Dermis blood vessel endothelial cell (primary cell): ENCODE measurements at places on chromosomes 5 and 9.
A peak's percentile ranks its signal among the peaks of the same experiment; 100 is the strongest.

DNA sequence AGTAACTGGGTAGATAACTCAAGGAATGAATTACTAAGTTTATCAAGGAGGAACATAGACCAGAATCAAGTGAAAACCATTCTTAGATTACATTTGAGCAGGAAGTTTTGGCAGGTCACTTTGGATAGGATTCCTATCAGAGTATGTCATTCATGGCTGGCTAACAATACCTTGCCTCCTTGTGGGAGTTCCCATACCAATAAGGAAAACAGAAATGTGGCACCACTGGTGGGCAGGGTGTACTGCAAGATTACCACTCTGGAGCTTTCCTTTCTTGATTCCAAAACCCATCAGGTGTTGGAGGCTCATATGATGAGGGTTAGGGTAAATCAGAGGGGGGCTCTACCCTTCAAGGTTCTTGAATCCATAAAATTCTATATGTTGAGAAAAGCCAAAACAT is 18.6 kb upstream of the SPATA31D1 start:
- DNase-seq, result no peak

GRCh38 chr9:78592811-78593210 is 295.9 kb downstream of the PSAT1 start:
- no peak for DNase-seq

DNA sequence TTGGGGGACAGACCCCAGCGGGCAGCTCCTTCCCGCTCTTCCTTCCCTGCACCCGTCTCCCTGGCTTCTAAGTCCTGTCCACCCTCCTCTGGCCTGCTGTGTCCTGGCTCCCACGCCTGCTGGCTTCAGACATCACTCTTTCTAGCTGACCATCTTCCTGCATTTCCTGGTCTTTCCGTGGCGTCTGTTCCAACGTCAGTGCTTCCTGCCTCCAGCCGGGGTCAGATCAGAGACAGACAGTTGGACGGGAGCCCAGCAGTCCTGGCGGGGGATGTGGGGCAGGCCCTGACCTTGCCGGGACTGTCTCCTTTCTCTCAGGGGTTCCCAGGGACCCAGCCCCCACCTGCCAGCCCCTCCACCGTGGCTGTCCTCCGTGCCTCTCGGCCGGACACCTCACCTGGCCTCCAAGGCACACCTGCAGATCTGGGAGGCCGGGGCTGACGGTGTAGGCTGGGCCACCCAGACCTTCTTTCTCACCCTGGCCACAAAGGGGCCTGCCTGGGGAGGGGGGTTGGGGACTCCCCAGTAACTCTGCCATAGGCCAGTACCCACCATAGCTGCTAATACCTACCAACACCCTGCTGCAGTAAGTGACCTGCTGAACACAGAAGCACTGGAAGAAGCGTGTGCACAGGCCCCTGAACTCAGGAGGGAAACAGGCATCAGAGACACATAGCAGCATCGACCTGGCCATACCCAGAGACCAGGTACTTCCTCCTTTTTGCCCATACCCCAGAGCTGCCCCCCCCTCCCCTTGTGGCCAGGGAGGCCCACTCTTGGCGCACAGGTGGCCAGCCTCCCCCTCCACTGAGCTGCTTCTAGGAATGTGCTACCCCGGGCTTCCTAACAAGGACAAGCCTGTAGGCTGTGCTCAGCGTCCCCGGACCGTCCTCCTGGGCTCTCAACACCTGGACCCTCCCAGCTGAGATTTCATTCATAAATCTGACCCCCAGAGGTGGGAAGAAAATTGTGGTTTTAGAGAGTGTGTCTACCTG is 5.1 kb downstream of the NRARP start:
- peak; percentile 96 for DNase-seq

DNA sequence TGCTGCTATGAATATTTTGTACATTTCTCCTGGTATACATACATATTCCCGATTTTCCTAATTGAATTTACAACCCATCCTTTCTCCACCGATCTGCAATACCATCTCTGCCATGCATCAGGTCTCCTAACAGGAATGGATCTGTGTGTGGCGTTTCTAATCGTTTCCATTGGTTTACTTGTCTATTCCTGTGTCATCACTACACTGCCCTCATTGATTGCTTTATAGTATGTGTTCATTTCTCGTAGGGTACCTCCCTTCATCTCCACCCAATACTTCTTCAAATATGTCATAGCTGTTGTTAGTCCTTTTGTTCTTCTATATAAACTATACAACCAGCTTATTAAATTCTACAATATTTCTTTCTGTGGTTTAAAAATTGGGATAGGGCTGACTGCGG is 7.1 kb upstream of the OR2S2 start:
- no peak for DNase-seq

DNA sequence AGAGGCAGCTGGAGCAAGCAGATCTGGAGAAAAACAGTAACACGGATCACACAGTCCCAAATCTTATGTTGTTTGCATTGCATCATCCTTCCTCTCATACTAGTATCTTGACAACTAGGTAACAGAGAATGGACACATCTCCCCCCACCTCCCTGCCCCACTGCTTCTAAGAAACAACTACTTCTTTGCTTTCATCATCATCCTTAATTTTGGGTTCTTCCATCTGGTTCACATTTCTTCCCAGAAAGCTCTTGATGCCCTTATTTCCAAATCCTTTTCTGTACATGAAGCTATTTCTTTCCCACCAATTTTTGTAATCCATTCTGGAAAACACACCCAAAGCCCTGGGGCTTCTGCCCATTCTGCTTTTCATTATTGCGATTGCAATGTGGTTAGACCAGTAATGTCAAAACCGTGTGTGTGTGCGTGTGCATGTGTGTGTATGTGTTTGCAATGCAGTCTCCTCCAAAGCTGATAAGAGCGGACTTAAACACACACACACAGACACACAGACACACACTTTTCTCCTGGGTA is 254.7 kb upstream of the SLC30A5 start:
- DNase-seq, result no peak

- DNase-seq, result no peak
Observed at GRCh38 chr5:157681048-157681447, 9.7 kb downstream of the C5orf52 start.

DNA sequence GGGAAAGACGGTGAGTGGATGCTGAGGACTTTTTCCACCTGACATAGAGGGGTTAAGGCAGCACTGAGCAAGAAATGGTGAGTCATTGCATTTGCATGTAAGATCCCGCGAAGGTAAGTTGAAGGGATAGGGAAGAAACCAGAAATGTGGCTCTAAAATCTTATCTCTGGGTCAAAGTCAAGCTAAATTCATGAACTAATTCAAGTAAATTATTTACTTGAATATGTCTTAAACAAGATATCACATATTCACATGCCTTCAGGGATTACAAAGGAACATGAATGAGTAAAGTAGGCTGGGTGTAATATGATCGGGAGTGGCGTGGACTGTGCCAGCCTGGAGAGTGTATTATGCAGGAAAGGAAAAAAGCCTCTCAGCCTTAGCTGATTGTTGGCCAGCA is 74.4 kb upstream of the EQTN start:
- DNase-seq, result no peak

GRCh38 chr9:115671236-115671962 is 482.2 kb upstream of the PAPPA start:
- no peak for DNase-seq

DNA sequence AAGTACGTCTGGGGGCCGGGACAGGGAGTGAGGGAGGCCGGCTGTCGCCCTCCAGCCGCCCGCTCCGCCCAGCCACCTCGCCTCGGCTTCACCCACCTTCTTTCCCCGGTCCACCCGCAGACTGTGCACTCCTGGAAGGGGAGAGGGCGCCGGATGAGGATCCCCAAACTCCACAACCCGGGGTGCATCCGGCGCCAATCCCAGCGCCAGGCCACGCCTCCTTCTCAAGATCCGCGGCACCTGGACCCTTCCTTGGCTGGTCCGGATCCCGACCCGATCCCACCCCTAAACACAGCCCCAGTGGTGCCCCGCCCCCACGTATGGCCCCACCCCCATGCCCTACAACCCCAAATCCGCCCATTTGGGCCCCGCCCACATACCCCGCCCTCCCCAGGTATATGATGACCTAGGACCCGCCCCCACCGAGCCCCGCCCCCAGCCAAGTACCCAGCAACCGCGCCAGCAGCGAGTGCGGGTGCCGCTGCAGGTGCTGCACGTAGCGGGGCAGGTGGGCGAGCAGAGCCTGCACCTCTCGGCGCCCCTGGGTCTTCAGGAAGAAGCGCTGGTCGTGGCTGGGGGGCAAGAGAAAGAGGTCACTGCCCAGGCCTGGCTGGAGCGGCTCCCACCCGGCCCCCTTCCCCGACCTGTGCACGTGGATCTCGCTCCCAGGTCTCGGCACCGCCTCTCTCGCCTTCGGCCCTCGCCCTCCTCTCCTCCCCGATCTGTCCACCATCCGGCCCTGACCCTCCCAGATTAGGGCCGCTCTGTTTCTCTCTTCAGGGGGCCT is 3.2 kb downstream of the PIP5KL1 start:
- no peak for DNase-seq
